ENCODE measurements at places on chromosomes 3 and 15.

DNA sequence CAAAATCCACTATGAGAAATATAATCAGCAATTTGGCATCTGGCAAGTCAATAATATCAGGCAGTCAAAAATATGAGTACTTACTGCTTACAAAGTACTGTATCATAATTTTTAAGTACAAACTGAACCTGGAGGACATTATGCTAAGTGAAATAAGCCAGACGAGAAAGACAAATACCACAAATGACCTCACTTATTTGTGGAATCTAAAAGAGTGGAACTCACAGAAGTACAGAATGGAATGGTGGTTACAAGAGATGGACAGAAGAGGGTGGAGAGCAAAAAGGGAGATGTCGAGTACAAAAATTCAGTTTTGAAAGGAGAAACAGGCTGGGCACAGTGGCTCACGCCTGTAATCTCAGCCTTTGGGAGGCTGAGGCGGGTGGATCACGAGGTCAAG lies 12.4 kb downstream of the PCYT1A start:
- no peak for DNase-seq

DNA sequence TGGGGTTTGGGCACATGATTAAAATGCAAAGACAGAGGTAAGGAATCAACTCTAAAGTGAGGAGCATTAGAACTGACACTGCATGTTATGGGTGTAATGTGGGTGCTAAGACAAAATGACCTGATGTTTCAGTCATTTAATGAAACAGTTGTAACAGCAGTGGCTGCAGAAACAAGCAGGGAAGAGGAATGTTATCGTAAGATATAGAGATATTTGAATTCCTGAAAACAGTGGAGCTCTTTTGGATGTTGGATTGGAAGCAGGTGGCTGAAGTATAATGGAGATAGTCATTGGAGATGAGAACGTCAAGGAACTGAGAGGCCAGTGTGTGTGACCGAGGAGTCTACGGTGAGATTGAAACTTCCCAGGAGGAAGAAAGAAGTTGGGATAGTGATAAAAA lies 1065.2 kb downstream of the ZPLD1 start:
- no peak for DNase-seq

DNA sequence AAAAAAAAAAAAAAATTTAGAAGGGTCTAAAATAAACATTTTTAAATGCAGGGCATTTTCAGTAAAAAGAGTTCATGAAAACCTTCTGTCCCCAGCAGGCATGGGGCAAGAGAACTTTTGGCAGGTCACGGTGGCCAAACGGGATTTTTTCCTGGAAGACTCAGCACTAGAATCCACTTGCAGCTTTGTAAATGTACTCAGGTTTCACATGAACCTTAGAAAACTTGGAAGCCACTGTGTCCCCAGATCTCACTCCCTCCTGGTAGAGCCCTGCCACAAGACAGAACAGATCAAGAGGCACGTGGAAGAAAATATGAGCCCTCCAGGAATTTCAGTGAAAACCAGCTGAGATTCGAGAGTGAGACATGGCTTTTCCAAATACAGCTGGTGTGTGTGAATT lies 2.1 kb upstream of the GNB5 start:
- DNase-seq = no peak

- DNase-seq = no peak
These were observed 20.8 kb upstream of the SRP14 start for GRCh38 chr15:40059821-40060220.

DNA sequence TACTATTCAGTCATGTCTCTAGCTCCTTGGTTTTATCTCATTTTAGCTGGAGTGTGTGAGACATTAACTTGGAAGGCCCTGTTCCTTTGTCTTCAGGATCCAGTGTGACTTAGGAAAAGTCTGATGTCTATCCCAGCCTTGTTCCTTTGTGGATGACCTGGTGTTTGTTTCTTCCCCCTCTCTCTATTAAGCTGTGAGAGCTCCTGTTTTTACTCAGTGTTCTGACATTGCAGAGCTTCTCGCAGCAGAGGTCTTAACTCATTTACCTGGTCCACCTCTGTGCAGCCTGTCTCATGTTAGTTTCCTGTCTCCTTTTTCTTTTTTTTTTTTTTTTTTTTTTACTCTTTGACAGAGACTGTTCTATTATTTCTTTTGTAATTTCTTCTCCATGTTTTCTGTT lies 43.1 kb downstream of the KLF13 start:
- DNase-seq = no peak

DNA sequence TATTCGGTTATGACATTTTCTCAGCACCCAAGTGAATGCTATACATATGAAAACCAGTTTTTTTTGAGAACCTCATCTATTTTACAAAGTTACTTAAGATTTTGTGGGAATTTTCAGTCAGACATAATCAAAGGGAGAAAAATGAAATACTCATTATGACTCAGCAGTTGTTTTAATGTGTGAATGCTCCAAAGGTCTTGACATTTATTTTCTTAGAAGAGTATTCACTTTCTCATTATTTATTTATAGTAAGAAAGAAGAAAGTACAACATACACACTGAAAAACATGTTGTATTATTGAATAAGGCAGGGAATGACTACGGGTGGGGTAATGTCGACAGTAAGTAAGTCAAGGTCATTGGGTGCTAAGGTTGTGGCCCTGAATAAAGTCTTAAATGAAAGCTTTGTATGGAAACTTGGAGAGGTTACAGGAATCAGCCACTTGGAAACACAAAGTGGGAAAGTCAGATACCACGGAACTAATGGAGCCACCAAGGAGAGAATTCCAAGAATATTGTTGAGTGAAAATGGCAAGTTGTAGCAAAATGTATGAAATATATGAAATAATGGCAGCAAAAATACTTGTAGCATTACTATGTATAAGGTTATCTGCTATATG lies 844.5 kb downstream of the TBL1XR1 start:
- no peak for DNase-seq

Measured in HFF-Myc (cell line).